Anterior cingulate cortex (tissue), 58 donors: ENCODE measurements at places on chromosomes 1 and 21.

DNA sequence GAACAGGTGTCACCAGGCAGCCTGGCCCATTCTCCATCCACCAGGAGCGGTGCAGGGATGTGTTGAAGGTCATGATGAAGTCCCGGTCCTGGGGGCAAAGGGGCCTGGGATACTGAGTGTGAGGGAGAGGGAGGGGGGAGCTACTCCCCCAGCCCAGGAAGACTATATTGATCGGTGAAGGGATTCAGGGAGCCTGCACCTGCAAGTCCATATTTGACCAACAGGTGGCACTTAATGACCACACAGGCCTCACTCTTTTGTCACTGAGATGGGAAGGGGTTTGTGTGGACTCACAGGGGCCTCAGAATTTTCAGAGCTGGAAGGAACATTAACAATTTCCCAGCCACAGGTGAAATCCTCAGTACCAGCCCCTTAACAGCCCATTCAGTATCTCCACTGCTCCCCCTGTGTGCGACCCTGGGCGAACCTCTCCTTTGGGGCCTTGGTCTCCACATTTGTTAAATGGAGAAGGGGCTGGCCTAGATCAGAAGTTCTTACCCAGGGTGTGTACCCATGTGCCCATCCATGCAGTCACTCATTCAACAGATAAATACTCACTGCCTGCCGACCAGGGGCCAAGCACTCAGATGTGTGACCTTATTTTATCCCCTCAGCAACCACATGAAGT is 55.6 kb downstream of the NKAIN1 start:
- DNase-seq, result no peak

GRCh38 chr1:97610748-97611147 is 310.1 kb downstream of the DPYD start:
- no peak for DNase-seq

GRCh38 chr1:107965110-107965991 is at the start of gene VAV3:
Gene VAV3, minus strand, starts transcription at chr1:107965180. Its CDS starts 311 bp downstream, at chr1:107964869.
- peak; percentile 35 for DNase-seq

DNA sequence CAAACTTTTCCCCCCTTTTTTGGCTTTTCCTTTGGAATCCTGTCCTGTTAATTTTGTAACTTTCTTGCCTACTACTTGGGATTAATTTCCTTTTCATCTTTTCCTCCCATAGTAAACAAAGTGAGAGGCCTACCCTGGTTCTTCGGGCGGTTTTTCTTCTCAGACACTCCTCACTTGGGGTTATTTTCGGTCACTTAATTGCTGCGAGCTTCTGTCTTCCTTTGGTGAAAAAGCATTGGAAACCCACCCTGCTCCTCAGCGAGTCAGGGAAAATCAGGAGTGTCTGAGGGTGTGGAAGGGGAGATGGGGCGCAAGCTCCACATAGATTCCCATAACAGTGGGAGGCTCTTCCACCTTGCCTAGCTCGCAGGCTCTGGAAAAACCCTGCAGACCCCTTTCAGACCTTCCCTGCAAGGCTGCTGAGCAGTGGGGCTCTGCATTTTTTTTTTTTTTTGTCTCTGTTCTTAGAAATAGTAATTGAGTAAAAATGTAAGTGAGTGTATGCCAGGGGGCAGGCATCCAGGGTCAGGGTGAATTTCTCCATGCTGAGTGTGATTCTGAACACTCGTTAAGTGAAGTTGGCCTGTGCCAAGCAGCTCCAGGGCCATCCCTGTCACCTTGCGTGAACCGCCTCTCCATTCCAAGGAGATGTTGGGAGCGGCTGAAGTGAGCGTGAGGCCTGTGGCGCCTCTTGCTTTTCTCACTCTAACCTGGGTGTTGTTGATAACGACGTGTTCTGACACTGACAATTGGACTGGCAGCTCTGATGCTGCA is 20.3 kb downstream of the TGFB2 start:
- DNase-seq, result peak; percentile 19

GRCh38 chr1:23590058-23590783 is 30.9 kb upstream of the ID3 start:
- DNase-seq, result no peak

- no peak for DNase-seq
Measured at GRCh38 chr21:33831962-33832659, 83.5 kb downstream of the ATP5PO start.

DNA sequence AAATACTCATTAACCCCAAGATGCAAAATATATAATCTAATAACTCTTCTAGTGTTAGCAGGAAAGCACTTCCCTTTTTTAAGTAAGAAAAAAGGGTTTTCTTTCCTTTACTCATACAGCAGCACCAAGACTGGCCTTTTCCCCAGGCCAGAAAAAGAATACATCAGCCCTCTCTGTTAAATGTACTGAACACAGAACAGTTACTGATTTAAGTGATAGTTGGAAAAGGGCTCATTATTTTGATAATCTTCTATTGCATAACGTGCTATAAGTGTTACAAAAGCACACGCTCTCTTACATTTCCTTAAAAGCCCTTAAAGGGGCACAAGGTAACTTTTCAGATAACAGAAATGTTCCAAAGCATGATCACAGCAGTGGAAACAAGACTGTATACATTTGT is 142.9 kb downstream of the TIAM1 start:
- DNase-seq, result no peak

- DNase-seq, result no peak
Measured at GRCh38 chr21:46409641-46410406, 48.9 kb upstream of the DIP2A start.
